Kidney tubule cell (primary cell): ENCODE measurements at places on chromosomes 5 and 9.

DNA sequence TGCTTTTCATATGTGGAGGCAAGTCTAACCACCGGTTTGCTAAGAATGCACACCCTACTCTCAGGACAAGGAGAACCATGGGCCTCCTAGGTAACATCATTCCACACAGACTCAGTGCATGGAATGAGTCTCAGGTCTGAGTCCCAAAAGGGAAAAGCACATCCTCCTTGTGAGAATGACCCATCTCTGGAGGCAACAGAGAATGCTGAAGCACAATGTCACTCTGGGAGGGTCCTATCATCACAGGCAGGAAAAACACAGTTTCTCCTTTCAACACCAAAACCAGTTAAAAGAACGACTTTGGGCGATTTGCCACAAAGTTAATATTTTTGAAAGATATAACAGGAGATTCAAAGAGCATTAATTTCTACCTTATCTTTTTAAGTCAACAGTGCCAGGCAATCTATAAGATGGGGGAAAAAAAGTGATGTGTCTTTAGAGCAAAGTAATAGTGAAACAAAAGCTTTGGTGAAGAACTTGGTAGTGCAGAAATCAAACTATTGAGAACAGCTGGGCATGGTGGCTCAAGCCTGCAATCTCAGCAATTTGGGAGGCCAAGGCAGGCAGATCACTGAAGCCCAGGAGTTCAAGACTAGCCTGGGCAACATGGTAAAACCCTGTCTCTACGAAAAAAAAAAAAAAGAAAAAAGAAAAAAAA is 97.3 kb downstream of the OXCT1 start:
- DNase-seq: no peak

DNA sequence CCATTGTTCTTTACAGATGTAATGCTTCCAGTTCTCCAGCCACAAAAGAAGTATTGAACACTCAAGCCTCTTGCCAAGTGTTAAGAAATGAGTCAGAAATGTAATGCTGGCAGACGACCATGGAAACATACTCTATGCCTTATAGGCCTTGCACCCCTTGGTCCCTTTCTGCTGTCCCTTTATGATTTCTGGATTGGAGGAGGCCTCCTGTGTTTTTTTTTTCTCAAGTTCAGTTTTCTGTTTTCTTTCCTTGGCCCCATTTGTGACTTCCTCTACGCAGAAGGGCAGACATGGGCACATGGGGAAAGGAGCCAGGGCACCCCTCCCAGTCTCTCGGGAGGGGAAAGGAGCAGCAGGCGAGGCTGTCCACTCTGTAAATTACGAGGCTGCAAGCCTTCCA is 53.4 kb downstream of the SNX18 start:
- no peak for DNase-seq

GRCh38 chr5:129367883-129368282 is 92.2 kb upstream of the ADAMTS19 start:
- no peak for DNase-seq

- no peak for DNase-seq
These were observed 80.6 kb downstream of the HINT1 start for GRCh38 chr5:131084436-131084835.

DNA sequence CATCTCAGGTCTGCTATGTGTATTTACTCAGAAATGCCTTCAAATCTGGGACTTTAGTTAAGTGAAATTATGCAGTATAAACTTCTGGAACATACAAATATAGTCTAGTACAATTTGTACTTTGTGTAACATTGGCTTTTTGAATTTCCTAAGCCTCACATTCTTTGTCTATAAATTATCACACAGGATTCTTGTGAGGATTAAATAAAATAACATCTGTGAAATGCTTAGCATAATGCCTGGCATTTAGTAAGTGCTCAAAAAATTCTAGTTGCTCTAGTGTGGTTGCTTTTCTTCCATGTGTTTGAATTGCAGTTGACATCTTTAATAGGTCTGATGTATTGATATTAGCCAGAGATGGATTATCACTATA is 2.6 kb downstream of the HMMR start:
- no peak for DNase-seq

DNA sequence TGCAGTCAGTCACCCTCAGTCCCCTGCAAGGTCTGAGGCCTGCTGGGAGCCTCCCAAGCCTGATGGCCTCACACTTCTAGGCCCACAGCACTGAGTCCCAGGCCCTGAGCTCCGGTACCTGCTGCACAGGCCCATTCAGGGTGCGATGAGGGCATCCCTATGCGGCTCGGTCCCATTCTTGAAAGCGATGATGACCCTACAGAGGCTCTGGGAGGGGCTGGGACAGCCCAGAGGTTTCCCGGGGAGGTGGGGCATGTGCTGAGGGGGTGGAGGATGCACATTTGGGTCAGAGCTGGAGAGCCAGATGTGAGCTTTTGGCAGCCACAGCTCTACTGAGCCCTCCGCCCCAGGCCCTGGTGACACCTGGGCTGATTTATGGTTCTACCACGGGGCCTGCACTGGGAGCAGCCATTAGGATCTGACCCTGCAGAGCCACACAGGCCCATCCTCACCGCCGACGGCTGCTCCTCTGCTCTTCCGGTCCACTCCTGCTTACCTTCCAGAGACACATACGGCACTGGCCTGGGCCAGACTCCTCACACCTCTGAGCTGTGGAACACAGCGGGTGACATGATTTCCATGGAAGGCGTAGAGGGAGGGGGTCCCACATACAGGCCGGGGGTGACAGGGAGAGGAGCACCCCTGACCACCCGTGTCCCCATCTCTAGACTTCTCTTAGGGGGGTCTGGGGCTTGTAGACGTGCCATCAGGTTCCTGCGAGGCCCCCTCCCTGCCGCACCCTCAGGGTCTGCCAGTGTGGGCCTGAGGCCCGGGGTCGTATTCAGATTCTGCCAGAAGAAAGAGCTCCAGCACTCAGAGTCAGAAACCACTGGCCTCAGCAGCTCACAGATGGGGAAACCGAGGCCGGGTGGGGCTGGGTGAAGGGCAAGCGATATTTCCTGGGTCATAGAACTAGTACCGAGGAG is 53.4 kb downstream of the COL23A1 start:
- no peak for DNase-seq

GRCh38 chr5:67983251-67984110 is 232.1 kb upstream of the PIK3R1 start:
- peak; percentile 47 for DNase-seq

- DNase-seq: no peak
These were observed 9.4 kb downstream of the PDGFRB start for GRCh38 chr5:150146235-150146634.

DNA sequence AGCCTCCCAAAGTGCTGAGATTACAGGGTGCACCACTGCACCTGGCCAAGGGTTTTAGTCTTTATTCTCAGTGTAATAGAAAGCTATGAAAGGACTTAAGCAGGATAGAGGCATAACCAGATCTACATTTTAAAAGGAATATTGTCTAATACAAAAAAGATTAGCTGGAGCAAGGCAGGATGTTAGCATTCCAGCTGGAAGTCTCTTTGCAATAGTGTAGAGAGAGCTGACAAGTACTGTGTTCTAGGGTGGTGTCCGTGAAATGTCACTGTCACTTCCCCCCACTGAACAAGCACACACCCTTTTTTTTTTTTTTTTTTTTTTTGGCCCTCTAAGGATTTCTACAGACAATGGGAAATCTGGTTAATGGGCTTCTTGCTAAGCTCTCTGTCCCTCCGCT is 24.2 kb upstream of the DEPDC1B start:
- no peak for DNase-seq

- DNase-seq: no peak
These were observed 522.9 kb upstream of the DAB2 start for GRCh38 chr5:39947657-39948056.

DNA sequence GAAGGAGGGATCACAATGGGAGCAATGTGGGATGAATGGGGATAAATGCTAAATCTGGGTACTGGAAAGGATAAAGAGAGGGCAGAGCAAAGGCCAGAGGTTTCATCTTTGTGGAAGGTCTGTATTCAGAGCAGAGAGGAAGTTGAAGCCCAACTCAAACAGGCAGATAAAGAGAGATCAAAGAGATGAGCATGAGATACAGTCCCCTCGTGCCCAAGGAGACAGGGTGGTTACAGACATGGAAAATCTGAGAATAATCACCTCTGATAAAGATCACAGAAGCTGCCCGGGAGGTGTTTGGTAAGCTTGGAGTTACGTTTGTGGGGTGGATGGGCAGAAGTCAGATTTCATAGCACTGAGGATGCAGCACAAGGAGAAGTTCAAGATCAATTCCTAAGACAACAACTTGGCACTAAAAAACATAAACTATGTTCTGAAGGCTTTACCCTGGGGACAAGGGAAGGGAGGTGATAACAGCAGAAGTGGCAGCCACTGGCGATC is 459 bp upstream of the ERAP2 start:
- no peak for DNase-seq

DNA sequence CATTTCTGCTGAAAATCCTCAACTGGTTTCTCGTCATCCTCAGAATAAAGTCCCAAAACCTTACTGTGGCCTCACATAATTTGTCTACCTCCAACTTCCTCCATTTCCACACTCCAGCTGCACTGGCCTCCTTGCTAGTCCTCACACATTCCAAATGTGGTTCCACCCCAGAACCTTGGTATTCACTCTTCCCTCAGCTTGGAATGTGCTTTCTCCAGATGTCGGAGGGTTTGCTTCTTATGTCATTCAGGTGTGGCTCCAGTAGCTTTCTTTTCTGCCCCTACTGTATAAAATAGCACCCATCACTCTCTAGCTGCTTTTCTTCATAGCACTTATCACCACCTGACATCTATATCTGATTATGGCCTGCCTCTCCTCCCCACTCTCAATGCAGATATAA is 102.5 kb upstream of the IFNK start:
- peak; percentile 79 for DNase-seq

DNA sequence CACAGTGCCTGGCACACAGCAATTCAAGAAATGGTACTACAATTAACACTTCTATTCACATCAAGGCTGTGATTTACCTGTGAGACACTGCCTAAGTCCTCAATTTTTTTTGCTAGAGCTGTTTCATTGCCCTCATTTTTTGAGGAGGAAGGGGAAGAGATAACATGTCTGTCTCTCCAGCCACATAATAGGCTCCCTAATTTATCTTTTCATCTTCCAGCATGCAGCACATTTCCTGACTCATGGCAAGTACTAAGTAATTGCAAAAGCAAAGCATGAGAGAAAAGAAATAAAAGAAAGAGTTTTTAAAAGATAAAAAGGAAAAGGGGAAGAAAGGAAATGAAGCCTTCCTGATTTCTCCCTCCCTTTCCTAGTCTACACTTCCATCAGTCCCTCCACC is 26.9 kb upstream of the RNF38 start:
- DNase-seq: no peak

DNA sequence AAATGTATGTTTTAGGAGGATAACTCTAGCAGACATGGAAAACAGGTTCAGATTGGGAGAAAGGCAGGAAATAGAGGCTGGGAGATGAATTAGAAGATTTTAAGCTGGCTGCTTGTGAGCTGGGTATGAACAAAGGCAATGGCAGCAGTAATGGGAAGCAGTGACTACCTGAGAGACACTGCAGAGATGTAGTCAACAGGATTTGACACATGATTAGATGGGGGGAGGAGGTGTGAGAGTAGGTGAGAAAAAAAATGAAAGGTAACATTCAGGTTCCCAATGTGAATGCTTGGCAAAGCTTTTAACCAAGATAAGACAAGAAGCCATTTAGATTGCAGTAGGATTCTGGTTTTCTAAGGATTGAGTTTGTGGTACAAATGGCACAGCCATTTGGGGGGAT is 22.8 kb upstream of the IFNE start:
- no peak for DNase-seq

GRCh38 chr5:155129513-155129880 is 115.9 kb downstream of the KIF4B start:
- no peak for DNase-seq

DNA sequence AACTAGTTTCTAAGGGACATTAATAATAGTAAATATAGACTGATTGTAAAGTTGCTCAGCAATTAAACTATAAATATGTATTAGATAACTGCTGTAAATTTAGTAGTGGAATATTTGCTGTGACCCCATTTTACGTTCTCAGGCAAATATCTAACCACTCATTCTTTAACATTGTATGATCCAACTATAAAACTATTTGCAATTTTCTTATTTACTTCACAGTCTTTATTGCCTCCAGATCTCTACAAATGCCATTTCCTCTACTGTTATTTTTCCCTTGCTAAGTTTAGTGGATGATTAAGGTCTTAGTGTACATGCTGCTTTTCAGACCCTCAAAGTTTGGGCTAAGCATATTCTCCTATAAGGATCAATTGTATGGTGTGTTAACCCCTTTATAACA is 526.2 kb upstream of the ST8SIA4 start:
- DNase-seq: no peak

- no peak for DNase-seq
These were observed 39.3 kb upstream of the VDAC1 start for GRCh38 chr5:134043793-134044792.

DNA sequence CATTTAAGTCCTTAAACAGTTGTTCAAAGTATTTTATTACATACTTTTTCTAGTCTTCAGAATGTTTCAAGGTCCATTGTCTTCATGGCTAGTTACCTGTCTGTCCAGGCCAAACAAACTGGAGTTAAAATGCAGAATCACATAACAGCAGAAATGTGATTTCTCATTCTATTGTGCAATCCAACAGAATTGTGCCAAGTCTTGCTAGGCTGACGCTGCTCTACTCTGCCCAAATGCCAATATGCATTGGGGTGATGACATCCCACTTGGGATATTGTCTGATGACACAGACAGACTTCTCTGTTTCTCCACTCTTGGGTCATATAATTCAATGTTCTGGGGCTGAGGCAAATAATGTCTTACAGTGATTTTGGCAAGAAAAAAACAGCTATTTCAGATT is 5.2 kb upstream of the SLC22A5 start:
- DNase-seq: peak; percentile 78

- no peak for DNase-seq
These were observed 95.1 kb downstream of the ZNF354C start for GRCh38 chr5:179154991-179155955.

GRCh38 chr9:110605565-110605964 is 26.0 kb upstream of the SVEP1 start:
- no peak for DNase-seq

- peak; percentile 51 for DNase-seq
These were observed 1.3 kb downstream of the CD74 start for GRCh38 chr5:150411245-150411979.

GRCh38 chr5:109418712-109419352 is 9.1 kb upstream of the PJA2 start:
- no peak for DNase-seq

DNA sequence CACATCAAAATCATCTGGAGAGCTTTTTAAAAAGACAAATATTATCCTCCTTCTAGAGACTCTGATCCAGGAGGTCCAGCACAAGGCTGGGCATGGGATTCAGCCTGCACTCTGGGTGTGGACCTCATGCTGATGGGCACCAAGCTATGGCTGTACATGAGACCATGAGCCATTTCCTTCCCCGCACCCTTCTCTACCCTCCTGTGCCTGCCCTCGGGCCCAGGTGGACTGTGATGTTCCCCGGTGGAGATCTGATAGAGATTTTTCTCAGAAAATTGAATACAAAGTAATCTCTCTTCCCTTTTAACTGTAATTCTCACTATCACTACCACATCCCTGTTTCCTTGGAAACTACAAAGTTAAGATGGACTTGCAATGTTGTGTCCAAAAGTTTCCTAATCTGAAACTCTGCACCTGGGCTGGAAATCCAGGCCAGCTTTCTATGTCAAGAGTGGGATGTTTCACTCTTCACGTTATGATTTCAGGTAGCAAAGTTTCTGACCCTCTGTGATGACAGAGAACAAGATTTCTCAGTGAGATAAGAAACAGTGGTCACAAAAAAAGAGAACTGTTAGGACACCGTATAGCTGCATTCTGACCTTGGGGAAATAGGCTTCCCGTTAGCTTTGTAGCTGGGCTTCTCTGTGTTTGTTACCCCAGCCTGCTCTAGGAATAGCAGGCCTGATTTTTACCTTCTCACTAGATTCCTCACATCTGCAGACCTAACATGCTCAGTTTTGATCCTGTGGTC is 11.5 kb downstream of the SFXN1 start:
- no peak for DNase-seq

- DNase-seq: no peak
These were observed 1041.2 kb downstream of the DTWD2 start for GRCh38 chr5:117947121-117947520.
